Endothelial cell (in vitro differentiated cells): ENCODE measurements at places on chromosomes 2 and 18. TPM values are rescaled to one million over a fixed set of nuclear protein-coding genes. Genes with fewer than 3 reads are reported as not detected.

AQP4 gene
- 0.05 TPM for total RNA-seq

HES6 gene
- total RNA-seq, result 5.0 TPM

PECR gene
- 8.4 TPM for total RNA-seq

TMX3 gene
- total RNA-seq, result 57.0 TPM

ALPI gene
- not detected for total RNA-seq

UGT1A8 gene
- not detected for total RNA-seq

SDC1 gene
- total RNA-seq, result 3.6 TPM

INHBB gene
- 4.7 TPM for total RNA-seq

NDC80 gene
- total RNA-seq, result 8.6 TPM

KCNG2 gene
- total RNA-seq, result 0.56 TPM

IL18R1 gene
- 0.51 TPM for total RNA-seq

FSIP2 gene
- total RNA-seq, result 9.0 TPM

SNRNP27 gene
- 37.0 TPM for total RNA-seq

KLF11 gene
- 8.2 TPM for total RNA-seq

NEUROD1 gene
- total RNA-seq, result not detected

ACMSD gene
- total RNA-seq, result not detected

POTEC gene
- not detected for total RNA-seq

SPP2 gene
- not detected for total RNA-seq

TRIM54 gene
- total RNA-seq, result not detected

BOLL gene
- not detected for total RNA-seq

KCNK3 gene
- total RNA-seq, result not detected

UGT1A1 gene
- not detected for total RNA-seq

- no peak overlapping the region for H3K27ac ChIP-seq
- no peaks in the 10 kb centered on the region for H3K4me1 ChIP-seq
- peaks cover 3% of the 10 kb centered on the region for H3K36me3 ChIP-seq
- H3K4me3 ChIP-seq, result no peak overlapping the region
- DNase-seq, result no peak
These were observed 247.8 kb upstream of the HDAC4 start for GRCh38 chr2:239648607-239649006.

DNA sequence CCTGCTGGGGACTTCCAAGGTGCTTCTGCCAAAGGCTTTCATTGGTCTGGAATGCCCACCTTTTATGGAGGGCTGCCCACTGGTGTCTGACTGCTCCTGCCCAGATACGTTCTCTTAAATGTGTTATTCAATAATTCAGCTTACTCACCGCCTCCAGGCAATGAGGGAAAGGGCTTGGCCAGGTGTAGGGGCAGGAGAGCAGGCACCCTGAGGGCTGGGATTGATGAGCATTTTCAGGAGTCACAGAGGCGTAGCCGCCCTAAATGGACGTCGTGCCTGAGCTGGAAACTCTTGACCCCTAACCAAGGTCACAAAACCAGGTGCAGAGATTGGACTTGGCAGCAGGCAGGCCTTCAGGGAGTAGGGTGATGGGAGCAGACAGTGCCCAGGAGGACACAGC, 26.8 kb downstream of the MAL start:
- H3K4me1 ChIP-seq, result peaks cover 10% of the 10 kb centered on the region
- H3K4me3 ChIP-seq, result no peak overlapping the region
- H3K27ac ChIP-seq, result no peak overlapping the region
- DNase-seq, result no peak
- H3K27me3 ChIP-seq, result peaks cover 6% of the 10 kb centered on the region
- H3K36me3 ChIP-seq, result no peaks in the 10 kb centered on the region

DNA sequence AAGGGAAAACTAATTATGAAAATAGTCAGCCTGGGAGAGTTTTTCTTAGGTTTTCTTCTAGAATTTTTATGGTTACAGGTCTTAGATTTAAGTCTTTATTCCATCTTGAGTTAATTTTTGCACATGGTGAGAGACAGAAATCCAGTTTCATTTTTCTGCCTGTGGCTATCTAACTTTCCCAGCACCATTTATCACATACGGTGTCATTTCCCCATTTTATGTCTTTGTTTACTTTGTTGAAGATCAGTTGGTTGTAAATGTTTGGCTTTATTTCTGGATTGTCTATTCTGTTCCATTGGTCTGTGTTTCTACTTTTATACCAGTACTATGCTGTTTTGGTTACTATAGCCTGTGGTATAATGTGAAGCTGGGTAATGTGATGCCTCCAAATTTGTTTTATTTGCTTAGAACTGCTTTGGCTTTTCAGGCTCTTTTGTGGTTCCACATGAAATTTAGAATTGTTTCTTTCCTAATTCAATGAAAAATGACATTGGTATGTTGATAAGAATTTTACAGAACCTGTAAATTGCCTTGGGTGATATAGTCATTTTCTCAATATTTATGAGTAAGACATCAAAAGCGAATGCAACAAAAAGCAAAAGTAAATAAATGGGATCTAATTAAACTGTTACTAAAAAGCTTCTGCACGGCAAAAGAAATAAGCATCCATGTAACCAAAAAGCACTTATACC, 146.1 kb upstream of the NOL4 start:
- DNase-seq, result no peak
- H3K27me3 ChIP-seq, result no peaks in the 10 kb centered on the region
- no peaks in the 10 kb centered on the region for H3K36me3 ChIP-seq

- no peaks in the 10 kb centered on the region for H3K36me3 ChIP-seq
- H3K27ac ChIP-seq, result no peak overlapping the region
- no peak for DNase-seq
These were observed 166.7 kb upstream of the ZEB2 start for GRCh38 chr2:144686518-144687215.

DNA sequence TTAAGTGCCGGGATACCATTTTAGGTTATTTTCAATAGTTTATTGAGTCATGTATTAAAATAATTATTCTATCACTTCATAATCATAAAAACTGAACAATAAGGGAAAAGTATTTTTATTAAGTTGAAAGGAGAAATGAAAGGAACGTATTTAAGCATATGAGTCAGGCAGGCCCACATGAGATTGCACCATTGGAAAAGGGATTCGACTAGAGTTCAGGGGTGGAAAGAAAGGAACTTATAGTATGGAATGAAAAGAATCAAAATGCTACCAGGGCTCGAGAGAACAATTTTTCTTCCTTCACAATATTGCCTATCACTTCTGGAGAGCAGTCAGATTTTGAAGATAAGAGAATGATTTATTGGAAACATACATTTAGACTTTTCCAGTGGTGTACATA, 516.5 kb upstream of the NETO1 start:
- H3K4me1 ChIP-seq, result no peaks in the 10 kb centered on the region
- no peaks in the 10 kb centered on the region for H3K27me3 ChIP-seq
- DNase-seq, result no peak
- H3K27ac ChIP-seq, result no peak overlapping the region

GRCh38 chr2:148824190-148824589, 50.8 kb upstream of the KIF5C start:
- no peak for DNase-seq
- no peak overlapping the region for H3K27ac ChIP-seq
- no peaks in the 10 kb centered on the region for H3K27me3 ChIP-seq
- peaks cover under 1% of the 10 kb centered on the region for H3K4me1 ChIP-seq

DNA sequence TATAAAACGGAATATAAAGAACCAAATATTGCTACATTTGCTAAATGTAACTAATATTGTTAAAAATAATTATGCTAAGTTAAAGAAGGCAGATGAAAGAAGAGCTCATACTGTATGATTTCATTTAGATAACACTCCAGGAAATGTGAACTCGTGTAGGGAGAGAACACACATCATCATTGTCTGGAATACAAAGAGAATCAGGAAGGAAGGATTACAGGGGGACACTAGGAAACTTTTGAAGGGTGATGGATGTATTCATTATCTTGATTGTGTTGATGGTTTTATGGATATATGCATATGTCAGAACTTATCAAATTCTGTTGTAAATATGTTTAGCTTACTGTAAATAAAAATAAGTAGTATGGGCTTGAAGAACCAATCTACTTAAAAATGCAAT, 104.1 kb upstream of the TRIB2 start:
- no peak overlapping the region for H3K4me3 ChIP-seq
- no peak for DNase-seq
- H3K27ac ChIP-seq, result peak overlapping the region; percentile 10
- H3K36me3 ChIP-seq, result no peaks in the 10 kb centered on the region
- peaks cover 14% of the 10 kb centered on the region for H3K4me1 ChIP-seq

GRCh38 chr2:96430394-96430988, 74.7 kb downstream of the NEURL3 start:
- H3K4me1 ChIP-seq, result peaks cover 9% of the 10 kb centered on the region
- peaks cover 6% of the 10 kb centered on the region for H3K36me3 ChIP-seq
- no peak for DNase-seq
- no peak overlapping the region for H3K27ac ChIP-seq
- H3K27me3 ChIP-seq, result peaks cover 2% of the 10 kb centered on the region
- no peak overlapping the region for H3K4me3 ChIP-seq

DNA sequence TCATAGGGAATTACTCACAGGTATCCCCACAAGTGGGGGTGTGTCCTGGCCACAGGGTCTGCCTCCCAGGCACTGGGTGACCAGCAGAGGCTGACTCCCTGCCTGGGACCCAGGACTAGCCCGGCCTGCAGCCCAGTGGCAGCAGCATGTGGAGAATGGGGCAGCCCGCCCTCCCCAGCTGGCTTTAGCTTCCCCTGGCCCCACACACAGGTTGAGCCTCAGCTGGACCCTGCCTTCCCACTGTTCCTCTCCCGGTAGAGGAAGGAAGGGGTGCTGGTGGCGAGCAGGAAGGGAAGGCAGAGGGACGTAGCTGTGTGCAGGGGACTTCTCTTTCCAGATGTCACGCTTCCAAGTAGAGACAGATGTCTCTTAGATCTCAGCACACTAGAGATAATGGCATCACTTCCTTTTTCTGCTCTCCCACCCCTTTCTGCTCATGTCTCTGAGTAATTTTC, 51.4 kb downstream of the EMILIN2 start:
- peaks cover 9% of the 10 kb centered on the region for H3K36me3 ChIP-seq
- peaks cover 9% of the 10 kb centered on the region for H3K27me3 ChIP-seq
- H3K4me3 ChIP-seq, result no peak overlapping the region
- DNase-seq, result no peak
- no peak overlapping the region for H3K27ac ChIP-seq

DNA sequence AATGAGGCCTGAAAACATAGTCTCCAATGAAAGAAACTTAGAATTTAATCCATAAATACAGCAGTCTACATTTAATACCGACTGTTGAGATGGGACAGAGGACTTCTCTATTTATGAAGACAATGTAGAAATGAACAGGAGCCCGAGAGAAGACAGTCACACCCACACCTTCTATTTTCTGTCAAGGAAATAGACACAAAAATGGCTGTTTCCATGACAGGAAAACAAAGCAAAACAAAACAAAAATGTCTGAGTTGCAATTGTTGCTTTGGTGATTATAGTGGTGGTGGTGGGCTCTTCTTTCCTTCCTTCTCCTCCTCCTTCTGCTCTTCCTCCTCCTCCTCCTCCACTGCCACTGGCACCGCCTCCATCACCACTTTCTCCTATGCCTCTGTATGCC, 72.3 kb upstream of the CCDC68 start:
- H3K4me3 ChIP-seq, result no peak overlapping the region
- peaks cover 4% of the 10 kb centered on the region for H3K4me1 ChIP-seq
- peaks cover 3% of the 10 kb centered on the region for H3K27me3 ChIP-seq
- H3K36me3 ChIP-seq, result no peaks in the 10 kb centered on the region
- peak overlapping the region; percentile 28 for H3K27ac ChIP-seq
- DNase-seq, result no peak

- no peaks in the 10 kb centered on the region for H3K27me3 ChIP-seq
- no peak overlapping the region for H3K27ac ChIP-seq
- H3K4me3 ChIP-seq, result no peak overlapping the region
These were observed 45.4 kb upstream of the EHBP1 start for GRCh38 chr2:62660087-62660486.

DNA sequence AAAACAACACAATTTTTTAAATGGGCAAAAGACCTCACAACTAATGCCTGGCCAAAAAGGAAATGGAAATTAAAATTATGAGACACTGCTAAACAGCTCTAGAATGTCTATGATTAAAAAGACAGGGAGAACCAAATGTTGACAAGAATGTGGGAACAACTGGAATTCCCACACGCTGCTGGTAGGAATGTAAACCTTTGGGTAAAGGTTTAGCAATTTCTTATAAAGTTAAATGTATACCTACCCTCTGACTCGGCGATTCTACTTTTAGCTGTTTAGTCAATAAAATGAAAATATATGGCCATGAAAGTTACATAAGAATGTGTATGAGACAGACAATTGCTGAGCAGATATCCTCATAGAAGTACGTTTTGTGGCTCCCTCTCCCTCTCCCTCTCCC, 60.9 kb downstream of the ATF2 start:
- peaks cover 43% of the 10 kb centered on the region for H3K36me3 ChIP-seq
- H3K4me1 ChIP-seq, result no peaks in the 10 kb centered on the region

GRCh38 chr2:219957820-219958219, 330.4 kb downstream of the SLC4A3 start:
- no peak overlapping the region for H3K4me3 ChIP-seq
- no peak overlapping the region for H3K27ac ChIP-seq
- no peak for DNase-seq
- H3K36me3 ChIP-seq, result no peaks in the 10 kb centered on the region

DNA sequence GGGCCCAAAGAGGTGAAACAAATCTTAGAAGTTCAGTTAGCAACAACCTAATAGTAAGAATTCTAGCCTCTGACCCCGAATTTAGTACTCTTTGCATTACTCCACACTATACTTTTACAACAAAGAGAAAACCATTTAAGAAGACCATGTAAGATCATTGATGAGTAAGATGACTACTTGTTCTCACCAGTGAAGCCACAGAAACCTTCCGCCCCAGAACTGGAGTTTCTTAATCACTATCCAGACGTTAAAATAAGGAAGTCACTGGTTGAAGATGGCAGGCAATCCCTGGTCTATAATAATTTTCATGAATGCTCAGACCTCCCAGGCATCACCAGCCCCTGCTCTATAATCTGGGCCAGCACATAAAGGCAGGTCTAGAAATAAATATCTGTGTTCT, 95.0 kb downstream of the TMEM163 start:
- H3K36me3 ChIP-seq, result peaks cover 9% of the 10 kb centered on the region
- H3K4me3 ChIP-seq, result no peak overlapping the region
- H3K27me3 ChIP-seq, result no peaks in the 10 kb centered on the region
- peaks cover 2% of the 10 kb centered on the region for H3K4me1 ChIP-seq
- H3K27ac ChIP-seq, result no peak overlapping the region

- DNase-seq, result no peak
- H3K36me3 ChIP-seq, result no peaks in the 10 kb centered on the region
- no peak overlapping the region for H3K4me3 ChIP-seq
- H3K4me1 ChIP-seq, result no peaks in the 10 kb centered on the region
- peaks cover 2% of the 10 kb centered on the region for H3K27me3 ChIP-seq
- no peak overlapping the region for H3K27ac ChIP-seq
These were observed 186.5 kb upstream of the HS6ST1 start for GRCh38 chr2:128505150-128505490.

DNA sequence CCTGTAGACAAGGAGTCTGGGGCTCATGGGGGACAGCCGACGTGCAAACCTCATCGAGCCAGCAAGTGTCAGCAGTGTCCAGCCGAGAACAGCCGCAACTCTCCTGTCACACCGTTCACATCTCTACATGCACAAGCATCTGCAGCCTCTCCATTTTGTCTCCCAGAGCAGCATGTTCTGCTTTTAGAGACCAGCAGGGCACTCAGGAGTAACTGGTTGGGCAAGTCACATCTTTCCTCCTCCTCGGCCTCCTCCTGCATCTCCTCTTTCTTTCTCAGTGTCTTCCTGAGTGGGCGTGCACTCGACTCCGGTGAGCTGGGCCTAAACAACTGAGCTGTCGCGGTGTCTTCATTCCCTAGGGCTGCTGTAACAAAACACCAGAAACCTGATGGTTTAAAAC, 249.9 kb downstream of the SH3BP4 start:
- peaks cover 2% of the 10 kb centered on the region for H3K27me3 ChIP-seq
- H3K36me3 ChIP-seq, result no peaks in the 10 kb centered on the region
- H3K4me3 ChIP-seq, result no peak overlapping the region
- DNase-seq, result no peak

- H3K36me3 ChIP-seq, result no peaks in the 10 kb centered on the region
- H3K27me3 ChIP-seq, result no peaks in the 10 kb centered on the region
- no peak for DNase-seq
- peaks cover 16% of the 10 kb centered on the region for H3K4me1 ChIP-seq
- no peak overlapping the region for H3K27ac ChIP-seq
These were observed 13.5 kb upstream of the IGFBP2 start for GRCh38 chr2:216619411-216620393.
